HCT116 (cell line): ENCODE measurements at places on chromosomes 6 and 20.
A peak's percentile ranks its signal among the peaks of the same experiment; 100 is the strongest.

- DNase-seq = no peak
Measured at GRCh38 chr6:45677381-45678284, 299.9 kb upstream of the SUPT3H start.

DNA sequence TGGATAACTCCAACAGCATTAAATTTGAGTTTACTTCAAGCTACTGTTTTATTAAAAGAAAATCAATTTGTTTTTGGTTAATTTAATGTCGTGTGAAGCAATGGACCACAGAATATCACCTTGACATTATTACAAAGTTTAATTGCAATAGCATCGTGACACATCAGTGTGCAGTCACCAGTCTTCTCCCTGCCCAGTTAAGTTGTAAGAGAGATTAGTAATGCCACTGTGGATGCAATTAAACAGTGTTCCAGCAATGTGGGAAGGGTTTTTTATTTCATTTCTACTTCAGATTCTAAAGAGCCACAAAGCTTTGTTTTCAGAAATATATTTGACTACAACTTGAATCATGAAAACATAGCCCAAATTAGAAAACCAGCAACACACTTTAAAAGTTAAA lies 128.7 kb downstream of the SYNE1 start:
- DNase-seq = no peak

DNA sequence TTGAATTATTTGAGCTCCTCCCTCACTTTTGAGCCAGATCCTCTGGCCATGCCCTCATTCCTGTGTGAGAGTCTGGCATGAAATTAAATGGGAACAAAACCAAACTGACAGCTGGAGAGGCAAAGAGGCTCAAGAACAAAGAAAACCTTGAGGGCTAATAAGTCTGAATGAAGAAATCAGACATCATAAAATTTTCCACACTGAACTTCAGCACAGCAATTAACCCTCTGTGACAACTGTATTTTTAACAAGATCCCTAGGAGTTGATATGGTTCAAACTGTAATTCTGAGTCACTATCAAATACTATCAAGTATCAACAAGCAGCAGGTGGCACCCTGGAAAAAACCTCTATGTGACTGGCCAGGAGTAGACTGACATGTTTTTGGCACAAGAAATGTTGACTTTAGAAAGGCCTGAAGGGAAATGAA lies 109.4 kb upstream of the EMILIN3 start:
- DNase-seq = no peak

- peak; percentile 78 for DNase-seq
Measured at GRCh38 chr20:11890331-11891076, 27.2 kb upstream of the BTBD3 start.

DNA sequence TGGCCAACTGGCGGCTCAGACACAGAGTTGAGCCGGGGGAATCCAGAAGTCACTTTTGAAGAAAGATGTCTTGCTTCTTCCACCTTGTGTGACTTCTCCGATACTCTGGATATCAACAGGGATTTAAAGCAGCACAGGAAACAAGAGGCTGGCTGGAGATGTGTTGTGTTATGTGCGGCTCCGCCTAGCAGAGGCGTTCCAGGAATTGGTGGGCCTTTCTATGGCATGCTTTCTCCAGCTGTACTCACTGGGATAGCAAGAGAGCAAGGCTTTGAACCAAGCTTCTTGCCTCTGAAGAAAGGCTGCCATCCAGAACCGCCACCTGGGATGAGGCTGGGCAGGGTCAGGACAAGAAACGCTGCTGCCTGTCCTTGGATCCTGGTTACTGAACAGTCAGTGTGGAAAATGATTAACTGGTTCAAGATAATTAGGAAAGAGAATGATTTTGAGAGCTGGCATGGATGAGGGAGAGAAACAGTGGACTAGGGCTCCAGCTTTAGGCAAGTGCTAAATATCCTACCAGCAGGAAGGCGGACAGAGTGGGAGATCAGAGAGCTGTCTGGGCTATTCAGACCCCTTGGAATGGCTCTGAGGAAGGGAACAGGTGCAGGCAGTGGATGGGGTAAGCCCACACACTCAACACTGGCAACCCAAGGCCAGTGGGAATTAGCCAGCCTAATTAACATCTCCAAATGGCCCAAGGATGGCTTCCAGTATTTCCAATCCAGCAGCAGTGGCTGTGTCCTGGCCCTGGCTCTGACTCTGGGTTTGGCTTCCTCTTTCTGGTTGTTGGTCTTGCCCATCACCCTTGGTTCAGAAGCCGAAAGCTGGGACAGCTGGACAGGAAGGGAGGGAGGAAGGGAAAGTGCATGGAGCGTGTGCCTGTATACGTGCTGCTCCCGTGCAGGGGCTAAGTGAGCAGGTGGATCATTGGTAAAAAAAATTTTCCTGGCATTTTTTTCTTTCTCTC lies 31.9 kb downstream of the INSM1 start:
- no peak for DNase-seq

GRCh38 chr20:46666818-46667515 lies 15.7 kb upstream of the SLC13A3 start:
- DNase-seq = no peak

- DNase-seq = no peak
Measured at GRCh38 chr6:91565207-91565606, 978.3 kb upstream of the MAP3K7 start.

- no peak for DNase-seq
Measured at GRCh38 chr6:72811971-72812421, 190.1 kb downstream of the KCNQ5 start.

DNA sequence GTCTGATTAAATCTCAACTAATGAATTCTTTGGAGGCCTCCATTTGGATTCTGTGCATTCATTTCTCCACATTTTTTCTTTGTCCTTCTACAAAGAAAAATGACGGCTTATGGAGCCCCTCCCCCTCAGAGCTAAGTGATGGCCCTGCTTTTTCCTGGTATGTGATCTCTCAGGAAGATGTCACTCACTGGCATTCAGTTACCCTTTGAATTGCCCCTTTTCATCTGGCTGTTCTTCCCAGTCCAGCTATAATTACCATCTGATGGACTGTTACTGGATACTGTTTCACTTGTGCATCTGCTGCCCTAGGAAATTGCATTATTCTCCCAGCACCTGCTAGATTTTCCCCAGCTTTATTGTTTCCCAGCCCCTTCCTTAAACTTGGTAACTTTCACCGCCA lies 151.9 kb downstream of the CFAP61 start:
- DNase-seq = no peak

DNA sequence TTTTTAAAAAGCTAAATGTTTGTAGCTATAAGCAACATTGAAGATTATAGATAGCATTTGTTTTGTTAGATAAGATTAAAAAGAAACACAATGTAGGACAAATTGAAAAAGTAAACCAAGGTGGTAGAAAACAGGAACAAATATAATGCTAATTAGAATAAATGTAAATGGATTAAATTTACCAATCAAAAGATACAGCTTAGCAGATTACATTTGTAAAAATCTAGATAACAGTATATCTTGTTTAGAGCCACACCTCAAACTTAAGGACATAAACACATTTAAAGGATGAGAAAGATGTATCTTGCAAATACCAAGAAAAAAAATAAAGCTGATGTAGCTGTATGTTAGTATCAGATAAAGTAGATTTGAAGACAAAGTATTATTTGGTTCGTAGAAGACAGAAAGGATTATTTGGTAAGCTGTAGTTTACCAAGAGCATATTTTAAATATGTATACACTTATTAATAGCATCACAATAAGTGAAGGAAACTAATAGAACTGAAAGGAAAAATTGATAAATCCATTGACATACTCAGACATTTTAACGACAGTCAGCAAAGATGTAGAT lies 107.2 kb downstream of the TULP4 start:
- DNase-seq = no peak

GRCh38 chr20:46423342-46423741 lies 16.9 kb upstream of the ELMO2 start:
- DNase-seq = no peak

GRCh38 chr20:16292226-16292880 lies 280.9 kb downstream of the KIF16B start:
- no peak for DNase-seq

DNA sequence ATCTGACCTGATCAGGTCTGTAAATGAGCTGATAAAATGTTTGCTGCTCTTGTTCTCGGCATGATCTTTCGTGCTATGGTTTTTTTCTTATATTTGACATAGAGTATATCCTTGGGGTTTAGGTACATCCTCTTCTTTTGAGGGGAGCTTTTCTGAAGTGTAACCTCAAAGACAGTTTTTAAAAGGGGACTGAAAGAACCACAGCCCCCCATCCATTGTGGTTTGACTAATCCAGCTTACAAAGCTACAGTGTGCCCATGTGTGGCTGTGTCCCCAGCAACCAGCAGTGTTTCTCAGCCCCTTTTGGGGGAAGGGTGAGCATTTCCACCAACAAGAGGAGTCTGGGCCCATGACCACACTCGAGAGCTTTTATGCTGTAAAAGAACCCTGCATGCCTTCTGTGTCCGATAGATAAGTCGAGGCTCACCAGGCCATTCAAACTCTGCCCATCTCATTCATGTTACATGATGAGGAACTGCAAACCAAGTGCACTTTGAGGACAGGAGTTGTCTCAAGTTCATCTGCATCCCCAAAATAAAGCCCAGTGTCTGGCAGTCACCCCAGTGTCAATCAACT lies 266.0 kb downstream of the SLC24A3 start:
- no peak for DNase-seq

DNA sequence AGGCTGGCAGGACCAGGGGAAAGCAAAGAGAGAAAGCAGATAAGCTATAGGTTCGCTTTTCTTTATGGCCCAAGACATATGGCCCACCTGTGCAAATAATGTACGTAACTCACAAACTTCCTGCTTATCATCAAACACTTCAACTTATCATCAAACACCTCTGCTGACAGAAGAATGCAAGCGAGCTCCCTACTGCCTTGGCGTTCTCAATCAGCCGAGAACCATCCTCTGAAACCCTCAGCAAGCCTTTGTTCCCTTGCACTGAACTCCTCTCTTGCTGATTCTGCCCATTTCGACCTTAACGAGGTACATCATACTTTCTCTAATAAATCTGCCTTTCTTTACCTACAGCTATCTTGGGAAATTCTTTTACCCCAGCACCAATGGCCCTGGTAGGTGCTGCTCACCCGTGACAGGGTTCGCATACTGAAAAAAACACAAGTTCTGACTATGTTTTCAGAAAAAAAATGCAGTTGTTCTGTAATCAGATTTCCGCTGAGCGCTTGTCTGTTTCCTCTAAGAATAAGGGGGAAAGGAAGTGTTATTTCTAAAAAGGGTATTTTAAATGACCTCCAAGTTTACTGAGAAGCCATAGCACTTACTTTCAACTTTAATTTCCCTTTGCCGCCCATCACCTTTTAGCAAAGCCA lies 28.3 kb downstream of the SERPINB6 start:
- DNase-seq = no peak

DNA sequence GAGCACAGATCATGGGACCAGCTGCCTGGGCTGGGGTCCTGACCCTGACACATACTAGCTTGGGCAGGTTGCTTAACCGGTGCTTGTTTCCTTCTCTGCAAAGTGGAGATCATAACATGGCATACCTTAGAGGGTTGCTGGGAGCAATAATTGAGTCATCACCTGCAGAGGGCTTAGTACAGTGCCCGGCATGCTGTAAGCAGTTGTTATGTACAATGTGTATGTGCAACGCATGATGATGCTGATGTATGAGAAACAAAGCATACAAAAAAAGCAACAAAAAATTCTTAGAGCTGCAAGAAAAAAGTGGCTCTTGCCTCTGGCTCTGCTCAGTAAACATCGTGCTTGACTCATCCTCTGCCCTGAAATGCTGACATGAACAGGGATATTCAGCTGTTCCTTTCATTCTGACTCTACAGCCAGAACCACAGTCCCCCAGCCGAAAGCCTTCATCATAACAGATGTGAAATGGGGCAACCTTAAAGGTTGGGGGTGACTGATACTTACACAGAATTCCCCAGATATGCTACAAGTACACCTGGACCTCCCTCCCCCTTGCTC lies 91.7 kb downstream of the CLIC5 start:
- no peak for DNase-seq

DNA sequence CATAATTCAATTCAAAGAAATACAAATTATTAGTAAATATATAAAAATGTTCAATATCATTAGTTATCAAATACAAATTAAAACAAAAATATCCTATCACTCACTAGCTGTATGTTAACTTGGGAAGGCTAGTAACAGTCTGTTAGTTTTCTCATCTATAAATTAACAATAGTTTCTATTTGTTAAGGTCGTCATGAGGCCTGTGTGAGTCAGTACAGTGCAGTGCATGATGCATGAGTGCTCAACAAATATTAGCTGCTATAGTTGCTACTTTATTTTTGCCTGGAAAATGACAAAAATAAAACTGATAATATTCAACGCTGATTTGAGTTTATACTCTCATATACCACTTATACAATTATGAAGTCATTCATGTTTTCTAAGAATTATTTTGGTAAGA lies 401.6 kb upstream of the RUNX2 start:
- DNase-seq = no peak

DNA sequence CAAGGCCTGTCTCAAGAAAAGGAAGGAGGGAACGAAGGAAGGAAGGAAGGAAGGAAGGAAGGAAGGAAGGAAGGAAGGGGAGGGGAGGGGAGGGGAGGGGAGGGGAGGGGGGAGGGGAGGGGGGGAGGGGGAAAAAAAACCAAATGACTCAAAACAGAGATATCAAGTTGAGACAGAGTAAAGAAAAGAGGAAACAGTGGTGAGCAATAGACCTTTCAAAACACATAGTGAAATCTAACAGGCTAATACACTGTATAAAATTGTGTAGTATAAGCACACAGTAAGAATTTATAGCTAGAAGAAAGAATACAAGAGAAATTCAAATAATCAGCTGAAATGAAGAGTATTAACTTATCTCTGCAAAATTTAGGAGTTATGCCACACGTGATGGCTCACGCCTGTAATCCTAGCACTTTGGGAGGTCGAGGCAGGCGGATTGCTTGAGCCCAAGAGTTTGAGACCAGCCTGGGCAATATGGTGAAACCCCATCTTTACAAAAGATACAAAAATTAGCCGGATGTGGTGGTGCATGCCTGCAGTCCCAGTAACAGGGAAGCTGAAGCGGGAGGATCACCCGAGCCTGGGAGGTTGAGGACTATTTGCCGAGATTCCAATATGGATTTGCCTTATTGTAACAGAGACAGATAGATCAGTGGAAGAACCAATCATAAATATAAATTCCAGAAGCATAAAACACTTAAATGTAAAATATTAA lies 123.2 kb downstream of the PRND start:
- no peak for DNase-seq

DNA sequence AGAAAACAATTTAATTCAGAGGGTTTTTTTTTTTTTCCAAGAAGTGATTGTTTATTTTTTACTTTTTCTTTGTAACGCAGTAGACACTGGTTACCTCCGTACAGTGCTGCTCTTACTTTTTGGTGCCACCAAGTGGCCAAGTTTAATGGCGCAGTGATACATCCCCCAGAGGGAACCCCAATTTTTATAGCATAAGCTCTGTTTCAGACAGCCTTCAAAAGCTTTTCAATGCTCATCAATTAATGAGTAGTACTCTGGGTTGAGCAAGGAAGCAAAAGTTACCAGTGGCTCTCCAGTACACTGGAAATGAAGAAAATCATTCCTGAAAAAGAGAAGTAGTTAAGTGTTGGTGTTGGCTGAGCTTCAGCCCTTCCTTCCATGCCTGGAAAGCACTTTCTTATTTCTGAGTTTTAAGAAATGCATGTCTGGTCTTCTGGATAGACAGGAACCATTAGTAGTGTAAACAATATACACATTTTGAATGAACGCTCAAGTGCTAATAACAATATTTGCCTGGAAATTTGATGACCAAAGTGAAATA lies 129.1 kb upstream of the SMLR1 start:
- DNase-seq = peak; percentile 49

GRCh38 chr20:63091901-63092659 lies 85.3 kb upstream of the BHLHE23 start:
- no peak for DNase-seq

GRCh38 chr6:85867595-85867994 lies 224.9 kb upstream of the SYNCRIP start:
- no peak for DNase-seq

- DNase-seq = peak; percentile 33
Measured at GRCh38 chr20:19828232-19828631, 70.2 kb downstream of the RIN2 start.
